ENCODE measurements at places on chromosomes 1 and 21.

GRCh38 chr21:41397471-41397891 is 28.6 kb upstream of the MX1 start:
- no peak for DNase-seq

DNA sequence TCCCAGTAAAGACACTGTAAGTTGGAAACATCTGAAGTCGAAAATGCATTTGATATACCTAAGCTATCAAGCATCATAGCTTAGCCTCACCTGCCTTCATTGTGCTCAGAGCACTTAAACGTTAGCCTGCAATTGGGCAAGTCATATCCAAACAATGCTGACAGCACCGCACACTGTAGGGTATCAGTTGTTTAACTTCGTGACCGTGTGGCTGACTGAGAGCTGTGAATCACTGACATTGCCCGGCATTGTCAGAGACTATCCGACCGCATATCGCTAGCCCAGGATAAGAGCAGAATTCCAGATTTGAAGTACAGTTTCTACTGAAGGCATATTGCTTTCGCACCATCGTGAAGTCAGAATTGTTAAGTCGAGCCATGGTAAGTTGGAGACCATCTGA is 41.5 kb downstream of the GALNT2 start:
- DNase-seq = no peak

- no peak for DNase-seq
These were observed 21.2 kb downstream of the ACTRT2 start for GRCh38 chr1:3042481-3042880.

DNA sequence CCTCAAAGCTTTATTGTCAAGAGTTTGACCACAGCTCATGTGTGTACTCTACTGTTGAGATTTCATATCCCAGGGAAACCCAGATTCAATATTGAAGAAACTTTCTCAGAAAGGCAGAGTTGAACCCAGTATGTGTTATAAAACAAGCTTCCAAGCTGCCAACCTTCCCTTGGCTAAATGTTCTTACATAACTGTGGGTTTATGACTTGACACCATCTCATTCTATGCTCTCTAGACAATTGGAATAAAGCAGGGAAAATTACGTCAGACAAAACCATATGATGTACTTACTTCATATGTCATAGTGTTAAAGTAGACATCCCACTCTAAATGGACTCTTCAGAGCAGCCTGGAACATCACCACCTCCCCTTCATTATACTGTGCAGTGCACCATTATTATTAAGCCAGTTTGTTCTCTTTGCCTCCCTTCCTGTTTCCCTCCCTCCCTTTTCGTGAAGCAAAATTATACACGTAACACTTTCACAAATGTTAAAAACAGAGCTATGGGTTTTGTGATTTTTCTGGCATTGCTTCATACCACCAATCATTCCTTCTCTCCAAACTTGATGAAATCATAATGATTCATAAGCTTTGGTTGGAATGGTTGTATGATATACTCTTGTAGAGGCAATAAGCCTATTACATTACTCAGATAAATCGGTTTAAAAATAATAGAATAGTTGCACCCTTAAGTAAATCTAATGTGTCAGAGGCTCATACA is 507.2 kb downstream of the LTN1 start:
- no peak for DNase-seq

- DNase-seq = no peak
These were observed 4.4 kb upstream of the TTC34 start for GRCh38 chr1:2805801-2806430.

DNA sequence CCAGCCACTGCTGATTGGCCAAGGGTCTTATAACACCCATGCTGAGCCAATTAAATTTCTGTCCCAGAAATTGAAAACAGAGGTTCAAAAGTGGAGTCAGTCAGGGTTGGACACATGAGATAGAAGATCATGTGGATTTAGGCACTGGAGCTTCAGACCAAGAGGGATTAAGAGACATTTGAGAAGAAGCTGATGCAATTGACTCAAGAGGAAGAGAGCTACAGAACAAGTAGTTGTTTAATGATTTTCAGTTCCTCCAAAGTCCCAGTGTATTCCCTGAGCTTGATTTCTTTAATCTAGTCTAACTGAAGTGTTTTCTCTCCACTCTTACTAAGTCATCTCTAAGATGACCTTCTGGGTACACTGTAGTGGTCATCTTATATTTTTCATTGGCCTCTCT is 227.1 kb downstream of the DUSP10 start:
- no peak for DNase-seq

GRCh38 chr1:15303935-15304334 is 56.9 kb downstream of the FHAD1 start:
- no peak for DNase-seq

DNA sequence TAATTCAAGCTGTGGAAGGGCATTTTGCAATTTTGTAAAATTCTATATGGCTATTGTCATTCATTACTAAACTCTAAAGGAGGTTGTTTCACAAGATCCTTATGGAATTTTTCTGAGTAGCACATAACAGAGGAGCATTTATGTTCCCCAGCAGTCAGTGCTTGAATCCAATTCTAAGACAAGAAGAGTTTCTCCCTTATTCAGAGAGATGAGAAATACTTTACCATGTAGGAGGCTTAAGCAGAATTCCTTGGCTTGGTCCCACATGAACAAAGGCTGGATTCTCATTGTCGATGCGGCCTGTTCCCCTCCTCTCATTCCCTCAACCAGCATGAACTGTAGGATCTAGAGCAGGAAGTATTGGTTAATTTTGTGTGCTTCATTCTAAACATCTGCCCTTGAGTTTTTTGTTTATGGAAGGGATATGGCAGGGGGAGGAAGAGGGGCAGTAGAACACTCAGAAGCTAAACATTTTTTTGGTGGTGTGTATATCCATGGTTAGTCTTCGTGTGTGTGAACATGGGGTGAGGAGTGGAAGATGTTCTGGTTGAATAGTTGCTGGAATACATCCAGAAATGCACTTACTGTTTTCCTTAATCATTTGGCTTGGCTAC is 74.3 kb downstream of the LAMC1 start:
- DNase-seq = no peak

DNA sequence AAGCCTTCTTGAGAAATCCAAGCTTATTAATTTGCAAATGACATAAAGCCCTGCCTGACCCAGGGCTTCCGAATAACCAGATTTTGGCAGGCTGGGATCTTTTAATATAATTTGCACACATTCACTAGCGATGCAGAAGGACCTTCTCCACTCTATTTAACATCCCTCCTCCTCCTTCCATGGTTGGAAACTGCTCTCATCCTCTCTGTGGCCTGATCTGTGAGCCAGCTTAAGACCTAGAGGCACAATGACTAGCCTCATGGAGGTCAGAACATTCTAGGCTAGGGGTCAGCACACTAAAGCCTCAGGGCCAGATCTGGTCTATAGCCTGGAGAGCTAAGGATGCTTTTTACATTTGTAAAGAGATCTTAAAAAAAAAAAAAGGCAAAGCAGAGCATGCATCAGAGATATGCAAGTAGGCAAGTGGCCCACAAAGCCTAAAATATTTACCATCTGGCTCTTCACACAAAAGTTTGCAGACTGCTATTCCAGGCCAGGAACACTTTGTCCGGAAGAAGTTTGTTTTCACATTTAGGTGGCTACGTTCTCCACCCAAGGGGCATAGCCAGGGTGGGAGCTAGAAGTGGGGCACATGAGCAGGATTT is 138.2 kb upstream of the HMGB4 start:
- DNase-seq = no peak

GRCh38 chr1:112143871-112144441 is 154.5 kb upstream of the KCND3 start:
- no peak for DNase-seq

DNA sequence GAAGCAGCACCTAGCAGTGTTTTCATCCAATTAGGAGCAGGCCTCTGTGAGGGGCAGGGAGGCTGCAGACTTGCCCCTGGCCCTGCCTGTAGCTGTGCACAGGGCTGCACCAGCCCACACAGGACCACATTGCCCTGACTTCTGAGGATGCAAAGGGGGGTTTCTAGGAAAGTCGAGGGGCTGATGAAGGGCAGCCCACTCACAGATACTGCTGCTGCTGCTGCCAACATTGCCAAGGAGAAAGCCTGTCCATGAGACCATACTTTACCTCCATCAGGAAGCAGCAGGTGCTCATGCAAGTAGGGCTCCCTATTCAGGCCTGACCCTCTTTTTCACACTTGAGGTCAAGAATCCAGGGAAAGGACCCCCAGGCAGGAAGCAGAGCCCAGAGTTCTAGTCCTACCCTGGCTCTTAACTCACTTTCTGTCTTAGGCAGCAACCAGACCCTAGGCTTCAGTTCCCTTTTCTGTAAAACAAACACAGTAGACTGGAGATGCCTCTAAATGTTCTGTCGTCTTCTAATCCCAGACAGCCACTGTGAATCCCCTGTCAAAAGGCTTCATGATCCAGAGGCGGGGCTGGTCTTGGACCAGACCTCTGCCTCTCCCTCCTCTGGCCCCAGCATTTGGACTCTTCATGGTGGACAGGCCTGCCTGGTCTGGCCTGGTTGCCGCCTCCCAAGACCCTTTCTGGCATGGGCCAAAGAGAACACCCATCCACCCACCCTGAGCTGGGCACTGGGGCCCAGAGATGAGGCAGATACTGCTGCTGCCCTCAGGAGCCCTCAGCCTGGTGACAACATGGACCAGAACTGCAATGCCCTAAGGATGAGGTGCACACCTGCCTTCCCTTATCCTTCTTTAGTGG is 120.2 kb downstream of the GLIS1 start:
- no peak for DNase-seq

DNA sequence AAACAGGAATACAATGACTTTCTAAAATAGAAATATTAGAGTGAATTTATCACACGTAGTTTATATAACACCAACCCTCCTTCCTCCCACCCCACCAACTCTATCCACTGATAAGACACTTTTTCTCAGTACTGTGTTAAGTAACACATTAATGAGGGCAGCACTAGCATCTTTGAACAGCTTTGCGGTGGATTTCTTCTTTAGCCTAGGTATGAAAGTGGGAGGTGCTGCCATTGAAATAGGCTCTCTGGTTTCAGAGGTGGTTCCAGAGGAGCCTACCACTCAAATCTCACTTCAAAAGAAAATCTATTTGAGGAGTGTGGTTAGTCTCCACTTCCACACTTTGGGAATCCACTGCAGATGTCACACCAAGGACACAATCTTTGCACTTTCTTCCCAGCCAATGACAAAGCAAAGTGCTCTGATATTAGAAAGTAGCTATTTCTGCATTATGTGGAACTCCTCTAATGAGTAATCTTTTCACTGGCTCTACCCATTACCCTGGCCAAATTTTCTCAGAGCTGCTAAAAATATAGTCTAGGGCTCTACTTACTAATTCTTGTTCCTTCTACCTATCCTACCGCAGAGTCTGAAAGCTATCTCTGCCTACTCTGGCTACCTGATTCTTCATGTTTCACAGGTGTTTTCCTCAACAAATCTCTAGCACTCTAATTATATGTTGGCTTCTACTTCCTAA is 1667.8 kb downstream of the MRPL39 start:
- no peak for DNase-seq

GRCh38 chr1:115539061-115539460 is 102.7 kb upstream of the VANGL1 start:
- no peak for DNase-seq

- no peak for DNase-seq
These were observed 5.2 kb downstream of the COQ8A start for GRCh38 chr1:226945106-226945857.

DNA sequence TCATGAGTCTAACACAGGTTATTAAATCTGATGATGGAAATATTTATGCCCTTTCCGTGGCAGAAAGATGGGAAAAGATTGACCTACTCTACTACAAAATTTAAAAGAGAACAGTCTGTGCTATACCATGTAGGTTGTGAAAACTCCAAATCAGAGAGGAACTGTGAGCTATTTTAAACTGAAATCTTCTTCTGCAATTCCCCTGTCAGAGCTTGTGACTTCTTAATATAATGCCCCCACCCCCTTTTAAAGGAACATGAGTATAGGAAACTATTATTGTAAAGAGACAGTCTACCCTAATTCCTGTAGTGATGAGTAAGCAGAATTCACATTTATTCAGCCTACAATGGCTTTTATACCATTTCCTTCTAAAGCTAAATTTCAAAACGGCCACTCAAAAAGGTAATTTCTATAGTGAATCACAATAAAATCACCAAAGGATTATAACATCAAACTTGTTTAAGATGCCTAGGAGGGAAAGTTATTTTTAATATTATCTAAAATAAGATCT is 11.7 kb downstream of the DSCAM start:
- DNase-seq = no peak

- no peak for DNase-seq
These were observed 8.2 kb downstream of the SH2D2A start for GRCh38 chr1:156808186-156809030.

DNA sequence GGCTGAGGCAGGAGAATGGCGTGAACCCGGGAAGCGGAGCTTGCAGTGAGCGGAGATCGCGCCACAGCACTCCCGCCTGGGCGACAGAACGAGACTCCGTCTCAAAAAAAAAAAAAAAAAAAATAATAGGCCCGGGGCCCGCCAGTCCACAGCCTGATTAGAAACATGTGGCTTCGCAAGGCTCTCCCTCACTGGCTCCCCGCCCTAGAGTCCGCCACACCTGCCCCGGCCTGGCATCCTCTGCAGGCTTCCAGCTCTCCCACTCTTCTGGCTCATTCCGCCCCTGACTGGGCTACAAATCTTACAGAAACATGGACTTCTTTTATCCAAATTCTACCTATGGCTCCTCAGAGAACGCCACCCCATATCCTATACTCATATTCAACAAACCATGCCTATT is 32.4 kb downstream of the PGBD5 start:
- no peak for DNase-seq

DNA sequence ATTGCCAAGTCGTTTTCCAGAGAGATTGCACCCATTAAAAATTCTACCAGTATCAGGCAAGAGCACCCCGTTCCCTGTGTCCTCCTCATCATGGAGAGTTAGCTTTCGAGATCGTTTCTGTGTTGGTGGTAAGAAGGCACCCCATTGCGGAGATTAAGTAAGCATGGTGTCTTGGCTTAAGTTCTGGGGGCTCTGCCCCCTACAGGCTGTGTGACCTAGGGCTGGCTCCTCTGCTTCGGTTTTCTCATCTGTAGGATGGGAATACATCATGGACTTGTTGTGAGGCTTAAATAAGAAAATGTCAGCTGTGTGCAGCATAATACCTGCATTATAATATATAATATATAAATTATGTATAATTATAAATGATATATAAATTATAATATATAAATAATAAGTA is 36.8 kb upstream of the TENT5C start:
- DNase-seq = no peak

DNA sequence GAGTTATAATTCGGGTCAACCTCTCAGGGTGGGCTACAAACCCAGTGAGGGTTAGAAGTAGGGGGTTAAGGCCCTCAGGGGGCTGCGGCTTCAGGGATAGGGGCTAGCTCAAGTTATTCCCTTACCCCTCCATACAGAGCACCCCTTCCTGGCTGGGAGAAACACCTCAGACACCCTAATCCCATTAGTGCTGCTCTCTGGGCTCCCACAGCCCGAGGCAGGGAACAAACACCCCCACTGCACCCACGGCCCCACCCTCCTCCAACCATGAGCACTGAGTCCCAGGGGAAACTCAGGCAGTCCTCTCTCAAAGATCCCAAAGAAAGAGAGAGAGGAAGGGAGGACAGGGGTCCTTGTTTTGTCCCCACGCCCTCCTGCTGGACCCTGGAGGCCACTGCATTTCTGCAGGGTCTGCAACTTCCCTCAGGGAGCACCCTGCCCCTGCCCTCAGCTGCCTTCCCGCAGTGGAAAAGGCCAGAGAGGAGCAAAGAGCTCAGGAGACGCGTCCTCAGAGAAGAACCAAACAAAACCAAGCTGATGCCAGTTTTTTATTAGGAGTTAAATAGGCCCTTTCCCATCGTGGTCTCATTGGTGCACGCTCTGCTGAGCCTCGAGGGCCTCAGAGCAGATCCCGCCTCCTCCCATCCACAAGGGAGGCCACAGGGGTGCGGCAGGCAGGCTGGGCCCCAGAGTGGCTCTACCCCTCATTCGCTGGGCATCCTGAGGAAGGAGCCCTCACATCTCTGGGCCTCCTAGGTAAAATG is 1.4 kb upstream of the S100A4 start:
- DNase-seq = no peak

GRCh38 chr21:36533468-36533848 is 53.5 kb upstream of the CLDN14 start:
- no peak for DNase-seq

Measured in T-helper 22 cell (primary cell).